NCI-H1048 (cell line): ENCODE measurements at places on chromosomes 4 and X.
A peak's percentile ranks its signal among the peaks of the same experiment; 100 is the strongest.

DNA sequence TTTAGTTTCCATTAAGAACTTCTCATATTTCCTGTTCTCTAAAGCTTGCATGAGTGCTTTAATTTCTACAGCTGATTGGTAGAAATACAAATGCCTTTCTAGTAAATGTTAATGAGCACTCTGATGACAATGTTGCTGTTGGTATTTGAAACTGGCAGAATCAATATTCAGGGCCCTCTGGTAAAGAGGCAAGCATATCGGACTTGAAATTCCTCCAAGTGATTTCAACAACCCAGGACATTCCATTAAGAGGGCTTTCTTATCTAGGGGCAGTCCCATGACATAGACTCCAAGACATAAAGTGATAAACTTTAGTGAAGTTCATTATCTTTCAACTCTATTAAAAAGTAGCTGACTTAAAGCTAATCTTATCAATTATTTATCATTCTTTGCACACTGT, 83.1 kb upstream of the VCX start:
- no peak for DNase-seq

GRCh38 chrX:135295238-135295943, 13.9 kb upstream of the ETDC start:
- no peak for DNase-seq

DNA sequence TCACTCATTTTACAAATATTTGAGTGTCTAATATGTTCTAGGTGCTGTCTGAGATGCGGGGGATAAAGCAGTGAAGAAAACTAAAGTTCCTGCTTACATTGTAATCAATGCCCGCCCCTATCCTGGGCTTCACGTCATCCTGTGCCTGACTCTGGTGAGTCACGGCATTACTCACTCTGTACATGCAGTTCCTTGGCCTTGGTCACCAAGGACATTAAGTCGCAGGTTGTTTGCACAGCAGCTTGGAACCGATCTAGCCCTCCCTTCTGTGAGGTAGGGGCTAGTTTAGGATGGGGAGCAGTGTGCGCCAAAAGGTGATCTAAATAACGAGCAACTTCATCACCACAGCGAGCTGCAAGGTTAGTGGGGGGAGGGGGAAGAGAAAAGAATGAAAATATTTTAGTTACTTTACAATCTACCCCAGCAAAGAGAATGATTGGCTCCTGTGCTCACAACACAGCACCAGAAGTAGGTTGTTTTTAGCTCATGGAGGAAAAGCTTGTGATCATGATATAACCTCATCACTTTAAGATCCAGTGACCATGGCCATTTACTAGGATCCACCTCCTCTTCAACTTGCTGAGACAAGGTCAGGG, 48.0 kb upstream of the HDAC8 start:
- DNase-seq, result no peak

DNA sequence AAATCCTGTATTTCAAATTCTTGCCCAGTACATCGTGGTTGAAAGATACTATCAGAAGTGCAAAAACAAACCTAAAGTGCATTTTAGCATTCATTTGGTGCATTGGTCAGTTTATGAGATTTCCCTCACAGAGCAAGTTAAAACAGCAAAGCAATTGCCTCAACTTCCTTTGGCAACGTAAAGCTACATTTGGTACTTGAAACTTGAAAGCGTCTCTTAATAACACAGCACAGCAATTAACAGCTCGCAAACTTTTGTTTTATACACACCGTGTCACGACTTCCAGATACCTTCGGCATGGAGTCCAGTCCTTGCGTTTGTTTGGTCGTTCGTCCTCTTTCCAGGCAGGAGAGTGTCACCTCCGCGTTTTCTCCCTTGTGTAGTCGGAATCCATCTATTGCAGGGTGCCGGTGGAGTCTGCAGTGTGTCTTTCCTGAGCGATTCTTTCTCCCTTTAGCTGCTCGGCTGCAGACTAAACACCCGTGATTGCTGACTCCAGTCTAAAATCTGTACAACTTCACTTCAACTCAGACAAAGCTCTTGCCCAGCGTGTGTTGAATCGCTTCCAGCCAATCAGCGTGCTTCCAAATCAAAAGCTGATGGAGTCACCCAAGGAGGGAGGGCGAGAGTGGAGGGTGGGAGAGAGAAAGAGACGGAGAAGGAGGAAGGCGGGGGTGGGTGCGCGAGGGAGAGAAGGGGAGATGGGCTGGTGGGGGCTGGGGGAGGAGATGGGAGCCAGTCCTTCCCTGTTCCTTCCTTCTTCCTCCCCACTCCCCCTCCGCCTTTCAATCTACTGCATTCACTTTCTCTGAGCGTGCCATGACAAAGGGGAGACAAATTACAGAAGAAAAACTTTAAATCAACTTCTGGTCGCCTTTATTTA, at the start of gene PCDH18:
TSS of gene PCDH18 (minus strand) at position 509 of the 883 bp plus-strand sequence. CDS start at position 103, 406 bp downstream.
- DNase-seq, result peak; percentile 16

DNA sequence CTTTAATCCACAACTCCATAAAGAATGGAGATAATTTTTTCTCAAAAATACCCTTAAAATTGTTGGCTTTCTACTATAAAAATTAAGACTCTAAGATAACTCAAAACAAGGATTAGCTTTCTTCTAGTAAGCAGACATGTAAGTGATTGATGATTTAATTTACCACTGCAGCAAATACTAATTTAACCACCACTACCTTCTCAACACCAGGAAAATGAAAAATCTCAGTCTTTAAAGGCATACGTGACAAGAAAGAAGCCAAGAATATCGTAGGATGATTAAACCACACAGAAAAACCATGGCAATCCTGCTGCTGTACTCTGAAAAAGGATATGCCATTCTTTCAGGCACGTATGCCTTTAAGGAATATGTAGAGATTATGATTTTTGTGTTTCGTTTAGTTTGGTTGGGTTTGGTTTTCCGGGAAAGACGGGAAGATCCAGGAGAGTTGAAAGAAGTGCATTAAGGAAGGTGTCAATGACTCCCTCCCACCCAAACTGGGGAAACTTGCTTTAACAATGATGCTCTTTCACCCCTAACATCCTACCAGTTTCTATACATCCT, 881 bp downstream of the LRCH2 start:
- no peak for DNase-seq

- DNase-seq, result no peak
Observed at GRCh38 chr4:108941904-108942430, 179.1 kb upstream of the ETNPPL start.

GRCh38 chr4:152556834-152557233, 20.9 kb upstream of the FBXW7 start:
- DNase-seq, result no peak

DNA sequence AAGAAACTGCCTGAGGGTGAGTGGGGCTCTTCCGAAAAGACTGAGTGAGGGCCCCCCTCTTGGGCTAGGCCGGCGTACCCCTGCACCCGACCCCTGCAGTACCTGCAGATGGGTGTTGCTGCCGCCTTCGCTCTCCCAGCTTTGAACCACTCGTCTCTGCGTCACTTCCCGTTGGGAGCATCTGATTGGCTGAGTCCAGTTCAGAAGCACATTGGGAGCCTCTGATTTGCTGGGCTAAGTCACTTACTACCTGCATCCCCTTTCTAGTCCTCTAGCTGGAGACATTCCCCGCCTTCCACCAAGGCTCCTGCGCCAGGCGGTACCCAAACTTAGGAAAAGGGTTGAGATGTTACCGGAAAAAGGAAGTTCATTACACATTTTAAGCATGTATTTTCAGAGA, 20.4 kb upstream of the WWC2 start:
- no peak for DNase-seq

GRCh38 chr4:163768014-163768413, 273.5 kb downstream of the TMA16 start:
- no peak for DNase-seq

DNA sequence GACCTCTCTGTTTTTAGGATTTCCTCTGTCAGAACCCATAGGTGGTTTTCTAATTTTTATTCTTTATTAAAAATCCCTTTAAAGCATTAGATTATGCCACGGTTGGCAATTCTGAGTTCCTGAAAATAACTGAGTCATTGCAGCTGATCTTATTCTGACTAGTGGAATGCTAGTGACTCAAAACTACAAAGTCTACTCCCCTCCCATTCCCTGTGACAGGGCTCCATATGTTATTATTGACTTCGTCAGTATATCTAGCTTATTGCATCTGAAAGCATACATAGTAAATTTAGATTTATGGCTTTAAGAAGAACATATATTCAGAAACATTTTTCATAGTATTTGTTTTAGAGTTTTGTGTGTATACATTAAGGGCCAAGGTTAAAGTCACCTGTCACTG, 38.5 kb downstream of the HERC3 start:
- no peak for DNase-seq

- no peak for DNase-seq
Observed at GRCh38 chr4:188195389-188195985, 56.2 kb downstream of the TRIML1 start.

DNA sequence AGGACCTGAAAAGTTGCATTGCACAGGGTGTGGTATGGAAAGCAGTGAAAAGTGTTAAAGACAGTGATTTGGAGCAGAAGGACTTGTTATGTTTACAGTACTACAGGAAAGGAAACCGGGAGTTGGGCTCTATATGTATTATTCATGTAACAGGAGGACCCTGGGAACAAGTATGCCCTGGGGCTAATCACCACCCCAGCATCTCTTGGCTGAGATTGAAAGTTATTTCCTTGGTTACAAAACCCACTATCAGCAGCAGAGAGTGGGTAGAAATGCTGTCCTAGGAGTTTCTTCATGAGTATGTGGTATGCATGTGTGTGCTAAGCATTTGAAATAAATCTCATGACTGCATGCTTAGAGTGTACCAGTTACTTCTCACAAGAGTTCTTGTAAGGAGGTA, 46.9 kb downstream of the STK32B start:
- no peak for DNase-seq

GRCh38 chr4:111480510-111480909, 664.7 kb upstream of the FAM241A start:
- no peak for DNase-seq

GRCh38 chrX:107826238-107827029, 768 bp downstream of the MID2 start:
- no peak for DNase-seq

- DNase-seq, result no peak
Observed at GRCh38 chrX:67545036-67545821, 1.4 kb downstream of the AR start.

GRCh38 chr4:181619651-181620050, 623.6 kb upstream of the TENM3 start:
- no peak for DNase-seq

GRCh38 chr4:19164334-19164733, 1087.4 kb upstream of the SLIT2 start:
- no peak for DNase-seq

DNA sequence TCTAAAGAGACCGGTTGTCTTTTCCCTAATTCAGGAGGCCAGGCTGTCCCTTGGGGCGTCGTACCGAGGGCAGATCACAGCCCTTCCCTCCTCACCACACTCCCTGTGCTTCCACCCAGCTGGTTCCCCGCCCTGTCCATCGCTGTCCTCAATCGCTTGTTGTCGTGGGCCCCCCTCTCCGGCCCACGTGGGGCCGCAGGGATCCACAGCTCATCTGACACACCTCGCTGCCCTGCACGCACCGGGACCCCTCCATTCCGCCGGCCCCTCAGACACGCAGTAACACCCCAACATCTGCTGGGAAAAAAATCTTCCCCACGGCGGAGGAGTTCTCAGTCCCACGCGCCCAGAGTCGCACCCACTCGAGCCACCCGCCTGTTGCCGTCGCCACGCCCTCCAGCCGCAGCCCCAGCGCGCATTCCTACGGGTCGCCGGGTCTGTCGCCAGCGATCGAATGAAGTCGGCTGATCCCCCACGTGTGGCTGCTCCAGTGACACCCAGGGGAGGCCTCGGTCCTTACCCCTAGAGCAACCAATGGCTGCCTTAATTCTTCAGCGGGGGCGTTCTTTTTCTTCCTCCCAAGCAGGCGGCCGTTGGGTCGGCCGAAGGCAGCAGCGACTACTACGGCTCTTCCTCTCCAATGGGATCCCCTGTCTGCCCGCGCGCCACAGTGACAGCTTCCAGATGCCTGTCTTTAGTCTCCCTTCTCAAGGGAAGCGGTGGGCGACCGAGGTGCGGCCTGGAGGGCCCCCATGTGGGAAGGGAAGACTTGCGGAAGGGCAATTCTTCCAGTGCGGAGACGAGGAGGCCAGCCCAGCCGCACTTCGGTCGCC, 893 bp upstream of the SEPTIN11 start:
- DNase-seq, result peak; percentile 49

GRCh38 chrX:118225711-118226428, 109.3 kb upstream of the KLHL13 start:
- DNase-seq, result no peak

DNA sequence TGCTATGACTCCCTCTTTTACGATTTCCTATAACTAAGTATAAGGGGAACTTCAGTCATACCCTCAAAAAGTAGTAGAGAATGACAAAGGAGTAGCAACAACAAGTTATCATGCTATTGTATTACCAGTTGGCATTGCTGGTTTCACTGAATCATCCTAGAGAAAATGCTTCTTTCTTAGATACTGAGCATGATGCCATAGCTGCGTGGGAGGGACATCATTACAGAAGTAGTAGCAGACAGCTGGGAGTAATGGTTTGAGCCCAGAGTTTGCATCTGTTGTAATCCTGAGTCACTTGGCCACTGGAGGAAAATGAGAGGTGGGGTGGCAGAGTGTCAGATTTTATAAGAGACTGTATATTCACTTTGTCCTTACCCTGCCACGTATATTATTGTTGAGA, 38.6 kb downstream of the MTMR1 start:
- no peak for DNase-seq

DNA sequence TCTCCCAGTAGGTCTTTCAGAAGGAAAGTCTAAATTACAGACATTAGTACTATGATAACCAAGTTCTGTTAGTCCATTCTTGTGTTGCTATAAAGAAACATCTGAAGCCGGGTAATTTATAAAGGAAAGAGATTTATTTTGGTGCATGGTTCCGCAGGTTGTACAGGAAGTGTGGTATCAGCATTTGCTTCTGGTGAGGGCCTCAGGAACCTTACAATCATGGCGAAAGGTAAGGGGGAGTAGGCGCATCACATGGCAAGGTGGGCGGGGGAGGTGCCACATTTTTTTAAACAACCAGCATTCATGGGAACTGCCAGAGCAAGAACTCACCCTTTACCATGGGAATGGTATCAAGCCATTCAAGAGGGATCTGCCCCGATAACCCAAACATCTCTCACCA, 26.2 kb upstream of the USP46 start:
- no peak for DNase-seq

DNA sequence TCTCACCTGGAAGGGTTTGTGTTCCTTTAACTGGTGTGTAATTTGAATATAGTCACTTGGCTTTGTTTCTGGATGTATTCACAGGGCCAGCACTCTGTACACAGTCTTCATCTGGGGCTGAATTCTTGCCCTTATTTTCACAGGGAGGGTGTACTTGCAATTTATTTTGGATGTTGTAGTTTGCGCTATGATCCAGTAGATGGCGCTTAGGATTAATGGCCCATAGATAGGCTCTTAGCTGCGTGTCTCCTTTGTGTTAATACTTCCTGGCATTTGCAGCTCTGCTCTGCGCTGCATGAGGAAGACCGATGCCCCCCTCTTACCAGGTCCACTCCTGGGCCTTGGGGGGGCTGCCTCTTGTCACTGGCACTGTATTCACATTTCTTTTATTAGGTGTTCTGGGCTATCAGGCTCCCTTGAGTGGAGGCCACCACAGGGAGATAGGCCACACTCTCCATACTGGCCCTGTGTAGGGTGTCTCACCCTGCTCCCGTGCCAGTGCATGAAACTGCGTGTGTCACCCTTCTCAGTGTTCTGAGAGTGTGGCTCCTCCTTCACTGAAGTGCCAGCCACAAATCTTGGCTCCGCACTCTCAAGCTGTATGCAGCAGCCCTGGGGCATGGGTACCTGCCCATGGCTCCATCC, 562.2 kb downstream of the ZIC3 start:
- peak; percentile 9 for DNase-seq

GRCh38 chr4:97866821-97867556, 276.3 kb downstream of the STPG2 start:
- DNase-seq, result no peak

- DNase-seq, result no peak
Observed at GRCh38 chr4:85681221-85681657, 206.3 kb downstream of the ARHGAP24 start.

GRCh38 chr4:90318193-90318592, 191.0 kb downstream of the CCSER1 start:
- no peak for DNase-seq
